NCI-H69 (cell line): ENCODE measurements at places on chromosomes 7 and 10.

- DNase-seq: no peak
These were observed 26.6 kb downstream of the DUSP5 start for GRCh38 chr10:110524179-110524858.

DNA sequence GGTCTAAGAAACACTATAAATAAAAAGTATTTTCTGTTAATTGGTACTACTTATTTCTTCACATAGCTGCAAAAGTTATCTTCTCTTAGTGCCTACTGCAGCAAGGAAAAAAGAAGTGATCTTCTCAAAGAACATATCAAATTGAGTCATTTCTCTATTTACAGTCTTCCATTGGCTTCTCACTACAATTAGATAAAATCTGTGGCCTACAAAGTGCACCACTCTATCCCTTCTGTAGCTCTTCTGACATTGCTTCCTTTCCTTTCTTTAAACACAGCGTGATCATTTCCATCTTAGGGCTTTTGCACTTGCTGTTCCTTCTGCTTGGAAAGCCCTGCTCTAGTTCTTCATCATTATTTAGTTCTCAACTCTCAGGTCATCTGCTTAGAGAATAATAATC lies 44.7 kb downstream of the MXI1 start:
- DNase-seq: no peak

DNA sequence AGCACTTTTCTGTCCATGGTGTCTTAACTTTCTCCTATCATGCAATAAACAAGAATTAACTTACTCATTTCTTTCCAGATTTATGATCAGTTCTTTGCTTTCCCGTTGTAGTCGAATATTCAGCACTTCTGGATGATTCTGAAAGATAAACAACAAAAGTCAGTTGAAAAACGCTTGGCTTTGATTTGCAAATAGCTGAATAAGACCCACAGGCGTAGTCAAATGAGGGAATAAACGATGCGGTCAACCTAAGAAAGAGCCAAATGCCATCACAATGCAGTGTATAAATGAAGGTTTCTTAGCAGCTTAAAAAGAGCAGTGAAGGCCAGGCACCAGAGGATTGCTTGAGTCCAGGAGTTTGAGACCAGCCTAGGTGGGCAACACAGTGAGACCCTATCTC lies 109.4 kb downstream of the ADAM12 start:
- no peak for DNase-seq

DNA sequence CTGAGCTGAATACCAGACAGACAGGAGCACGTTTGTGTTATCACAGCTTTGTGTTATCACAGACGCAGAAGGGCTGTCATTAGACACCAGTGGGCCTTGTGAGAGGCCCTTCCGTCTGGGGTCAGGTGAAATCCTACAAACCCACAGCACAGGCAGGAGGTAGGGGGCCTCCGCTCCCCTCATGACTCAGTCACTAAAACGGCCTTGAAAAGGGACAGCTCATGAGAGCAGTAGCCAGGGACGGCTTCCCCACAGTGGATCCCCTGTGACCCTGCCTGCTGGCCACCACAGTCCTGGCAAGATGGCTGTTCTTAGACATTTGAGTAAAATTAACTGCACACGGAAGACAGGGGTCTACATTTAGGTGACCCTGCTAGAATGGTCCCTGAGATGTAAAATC lies 215.8 kb upstream of the PPP2R2D start:
- no peak for DNase-seq

- DNase-seq: peak; percentile 6
These were observed 67.8 kb downstream of the EGFR start for GRCh38 chr7:55086413-55087201.

DNA sequence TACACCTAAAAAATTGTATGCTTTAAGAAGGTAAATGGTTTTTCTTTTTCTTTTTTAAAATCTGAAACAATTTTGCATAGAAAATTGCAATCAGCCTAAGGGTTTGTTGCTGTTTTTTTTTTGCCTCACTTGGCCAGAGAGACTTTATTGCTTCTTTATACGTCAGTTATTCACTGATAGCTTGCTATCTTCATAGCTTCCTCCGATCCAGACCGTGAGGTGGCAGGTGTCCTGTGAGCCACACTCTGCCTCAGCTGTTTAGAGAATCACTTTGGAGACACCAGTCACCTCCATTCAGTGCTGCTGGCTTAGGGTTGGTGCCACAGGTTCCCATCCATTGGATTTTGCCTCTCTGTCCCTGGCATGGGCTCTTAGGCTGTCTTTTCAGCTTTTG lies 68.0 kb downstream of the HHEX start:
- no peak for DNase-seq

DNA sequence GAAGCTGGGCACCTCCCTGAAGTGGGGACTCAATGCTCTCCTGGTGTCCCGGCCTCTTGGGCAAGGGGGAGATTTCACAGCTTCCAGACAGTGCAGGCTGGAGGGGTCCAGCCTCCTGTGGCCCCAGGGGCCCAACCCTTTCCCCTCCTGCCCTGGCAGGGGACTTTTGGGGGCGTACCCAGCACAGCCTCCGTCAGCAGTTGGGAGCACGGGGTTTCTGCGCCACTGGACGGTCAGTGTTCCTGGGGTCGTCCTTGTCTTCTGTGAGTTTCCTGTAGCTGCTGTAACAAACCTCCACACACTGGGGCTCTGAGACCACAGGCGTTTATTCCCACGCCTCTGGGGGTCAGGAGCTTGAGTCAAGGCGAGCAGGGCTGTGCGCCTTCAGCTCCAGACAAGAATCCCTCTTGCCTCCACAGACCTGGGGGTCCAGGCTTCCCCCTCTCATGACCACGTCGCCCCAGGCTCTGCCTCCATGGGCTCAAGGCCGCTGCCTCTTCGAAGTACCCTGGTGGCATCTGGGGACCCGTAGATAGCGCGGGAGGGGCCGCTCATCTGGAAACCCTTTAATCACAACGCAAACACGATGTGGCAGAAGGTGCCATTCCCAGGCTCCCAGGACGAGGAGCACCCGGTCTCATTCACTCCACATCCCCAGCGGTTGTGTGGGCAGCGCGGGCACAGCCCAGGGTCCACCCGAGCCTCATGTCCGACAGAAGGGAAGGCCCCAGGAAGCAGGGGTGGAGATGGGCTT lies 14.0 kb downstream of the PWWP2B start:
- DNase-seq: no peak
